ENCODE measurements at places on chromosomes 5 and 9. TPM values are rescaled to one million over a fixed set of nuclear protein-coding genes. Genes with fewer than 3 reads are reported as not detected.
A peak's percentile ranks its signal among the peaks of the same experiment; 100 is the strongest.

DNA sequence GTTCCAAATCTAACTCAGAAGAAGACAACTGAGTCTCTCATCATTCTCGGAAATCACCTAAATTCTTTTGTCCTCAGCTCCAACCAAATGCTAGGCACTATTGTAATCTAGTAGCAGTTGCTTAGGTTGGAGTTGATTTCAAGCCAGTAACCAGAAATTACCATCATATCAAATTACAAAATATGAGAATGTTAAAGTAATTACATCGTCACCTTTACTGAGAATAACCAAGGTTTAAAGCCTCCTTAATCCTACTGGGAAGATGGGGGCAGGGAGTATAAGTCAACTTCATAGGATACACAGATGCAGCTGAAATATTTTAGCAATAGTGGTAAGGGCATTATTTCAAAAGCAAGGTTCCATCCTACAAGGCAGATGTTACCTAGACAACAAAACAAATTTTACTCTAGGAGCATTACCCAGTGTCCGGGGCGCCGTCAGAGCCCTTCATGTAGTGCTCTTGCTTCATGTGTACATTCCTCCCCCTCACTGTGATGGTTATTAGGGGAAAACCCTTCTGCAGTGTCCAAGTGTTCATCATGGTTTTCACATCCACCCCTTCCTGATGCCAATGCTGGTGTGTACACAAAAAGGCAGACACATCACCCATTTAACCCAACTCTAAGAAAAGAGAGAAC, 19.5 kb downstream of the ERAP1 start:
- no peak for DNase-seq

DNA sequence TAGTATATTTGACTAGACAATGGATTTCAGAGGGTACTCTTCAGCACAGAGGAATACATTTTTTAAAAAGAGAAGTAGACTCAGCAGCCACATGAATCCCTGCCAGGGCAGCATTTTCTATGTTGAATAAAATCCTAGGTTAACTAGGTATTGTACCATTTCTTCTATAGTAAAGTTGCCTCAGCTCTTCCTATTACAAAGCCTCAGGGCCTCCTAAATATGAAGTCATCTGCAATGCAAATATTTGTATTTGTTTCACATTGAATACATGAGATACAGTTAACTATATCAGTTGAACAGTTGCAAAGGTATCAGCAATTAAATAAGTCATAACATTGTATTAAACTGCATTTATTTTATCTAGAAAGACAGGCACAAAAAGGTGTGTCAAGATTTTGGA, 59.5 kb downstream of the NUDT12 start:
- DNase-seq, result no peak

DNA sequence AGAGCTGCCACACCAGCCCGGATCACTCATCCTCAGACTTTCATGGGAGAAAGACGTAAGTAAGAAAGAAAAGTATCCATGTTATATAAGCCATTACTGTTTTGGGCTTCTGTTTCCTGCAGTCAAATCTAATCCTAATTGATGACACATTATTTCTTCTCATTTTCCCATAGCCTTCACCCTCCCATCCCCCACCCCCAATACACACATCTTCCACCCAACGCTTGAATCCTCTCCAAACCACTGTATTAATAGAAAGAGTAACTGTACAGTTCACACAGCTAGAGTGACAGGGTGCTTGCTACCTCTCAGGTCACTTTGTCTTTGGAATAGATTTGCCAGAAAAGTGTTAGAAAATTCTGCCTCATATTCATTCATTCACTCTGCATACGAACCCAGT, 69.3 kb upstream of the IL17B start:
- DNase-seq, result no peak

DNA sequence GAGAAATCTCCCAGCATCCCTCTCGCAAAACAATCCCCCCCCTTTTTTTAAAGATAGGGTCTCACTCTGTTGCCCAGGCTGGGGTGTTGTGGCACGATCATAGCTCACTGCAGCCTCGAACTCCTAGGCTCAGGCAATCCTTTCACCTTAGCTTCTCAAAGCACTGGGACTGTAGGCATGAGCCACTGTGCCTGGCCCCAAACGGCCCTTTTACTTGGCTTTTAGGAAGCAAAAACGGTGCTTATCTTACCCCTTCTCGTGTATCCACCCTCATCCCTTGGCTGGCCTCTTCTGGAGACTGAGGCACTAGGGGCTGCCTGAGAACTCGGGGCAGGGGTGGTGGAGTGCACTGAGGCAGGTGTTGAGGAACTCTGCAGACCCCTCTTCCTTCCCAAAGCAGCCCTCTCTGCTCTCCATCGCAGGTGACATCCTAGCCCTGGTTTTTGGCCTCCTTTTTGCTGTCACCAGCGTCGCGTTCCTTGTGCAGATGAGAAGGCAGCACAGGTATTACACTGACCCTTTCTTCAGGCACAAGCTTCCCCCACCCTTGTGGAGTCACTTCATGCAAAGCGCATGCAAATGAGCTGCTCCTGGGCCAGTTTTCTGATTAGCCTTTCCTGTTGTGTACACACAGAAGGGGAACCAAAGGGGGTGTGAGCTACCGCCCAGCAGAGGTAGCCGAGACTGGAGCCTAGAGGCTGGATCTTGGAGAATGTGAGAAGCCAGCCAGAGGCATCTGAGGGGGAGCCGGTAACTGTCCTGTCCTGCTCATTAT, 6.8 kb downstream of the CA9 start:
- DNase-seq, result peak; percentile 74

DNA sequence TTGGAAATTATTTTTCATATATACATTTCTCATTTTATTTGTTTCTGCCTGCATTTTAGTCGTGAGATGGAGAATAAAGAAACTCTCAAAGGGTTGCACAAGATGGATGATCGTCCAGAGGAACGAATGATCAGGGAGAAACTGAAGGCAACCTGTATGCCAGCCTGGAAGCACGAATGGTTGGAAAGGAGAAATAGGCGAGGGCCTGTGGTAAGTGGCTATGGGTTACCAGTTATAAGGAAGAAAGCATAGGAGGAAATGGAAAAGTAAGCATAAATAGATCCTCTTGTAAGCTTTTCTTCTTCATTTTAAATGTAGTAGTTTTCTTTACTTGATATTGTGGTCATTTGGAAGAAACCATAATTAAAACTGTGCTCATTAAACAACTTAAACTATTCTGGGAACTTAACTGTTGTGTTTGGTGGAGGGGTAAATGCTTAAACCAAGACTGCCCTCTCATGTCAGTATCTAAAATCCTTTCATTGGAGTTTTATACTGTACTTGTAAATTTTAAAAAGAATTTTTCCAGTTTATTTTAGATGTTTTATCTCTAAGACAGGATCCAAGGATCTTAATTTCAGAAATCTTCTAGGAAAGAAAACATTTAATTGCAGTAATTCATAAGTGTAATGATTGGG, 41.3 kb downstream of the MAP3K1 start:
- no peak for DNase-seq

- no peak for DNase-seq
Observed at GRCh38 chr9:83284746-83285145, 221.8 kb upstream of the RASEF start.

DNA sequence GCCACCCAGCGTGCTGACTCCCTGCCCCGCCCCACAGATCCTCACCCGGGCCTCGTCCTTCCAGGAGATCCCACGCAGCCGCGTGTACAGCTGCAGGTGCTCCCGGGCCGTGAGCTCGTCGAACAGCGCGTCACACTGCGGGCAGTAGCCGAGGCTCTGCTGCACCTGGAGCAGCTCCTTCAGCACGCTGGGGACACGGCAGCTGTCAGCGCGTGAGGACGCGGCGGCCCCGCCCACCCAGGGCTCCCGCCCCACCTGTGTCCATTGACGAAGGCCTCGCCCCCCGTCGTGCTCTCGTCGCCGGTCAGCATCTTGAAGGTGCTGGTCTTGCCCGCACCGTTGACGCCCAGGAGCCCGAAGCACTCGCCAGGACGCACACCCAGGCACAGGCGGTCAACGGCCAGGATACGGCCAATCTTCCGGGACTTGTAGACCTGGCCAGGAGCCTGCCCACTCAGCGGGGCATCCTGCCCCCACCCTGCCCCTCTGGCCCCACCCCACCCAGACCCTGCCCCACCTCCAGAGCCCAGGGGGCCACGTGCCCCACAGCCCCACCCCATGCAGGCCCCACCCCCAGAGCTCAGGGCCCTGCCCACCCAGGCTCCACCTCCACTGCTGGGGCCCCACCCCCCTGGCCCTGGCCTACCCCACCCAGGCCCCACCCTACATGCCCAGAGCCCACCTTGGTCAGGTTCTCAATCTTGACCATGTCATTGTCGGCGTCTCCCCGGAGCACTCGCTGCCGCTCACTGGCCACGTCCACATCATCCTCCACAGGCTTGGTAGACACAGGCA, 13.8 kb upstream of the CLIC3 start:
- no peak for DNase-seq

- DNase-seq, result no peak
Observed at GRCh38 chr9:137218754-137219271, 3.2 kb downstream of the RNF208 start.

- peak; percentile 33 for DNase-seq
Observed at GRCh38 chr9:80061940-80062339, 490.2 kb downstream of the TLE4 start.

Gene MEIKIN
- not detected for total RNA-seq

Gene ZNF782
- 7.1 TPM for total RNA-seq

Gene KCNV2
- not detected for total RNA-seq

Gene ZCCHC10
- 31.8 TPM for total RNA-seq

Gene FOXE1
- total RNA-seq, result not detected

Gene PTGR1
- 124 TPM for total RNA-seq

Gene RNF180
- 7.0 TPM for total RNA-seq

Gene FAXDC2
- 7.3 TPM for total RNA-seq
